ENCODE measurements at places on chromosomes 16 and 17.

- no peak overlapping the region for H3K27ac ChIP-seq
- no peak for ATAC-seq
- H3K4me1 ChIP-seq, result no peaks in the 10 kb centered on the region
- peaks cover 14% of the 10 kb centered on the region for H3K27me3 ChIP-seq
- H3K36me3 ChIP-seq, result no peaks in the 10 kb centered on the region
These were observed 148.0 kb upstream of the FOXF1 start for GRCh38 chr16:86362155-86362849.

DNA sequence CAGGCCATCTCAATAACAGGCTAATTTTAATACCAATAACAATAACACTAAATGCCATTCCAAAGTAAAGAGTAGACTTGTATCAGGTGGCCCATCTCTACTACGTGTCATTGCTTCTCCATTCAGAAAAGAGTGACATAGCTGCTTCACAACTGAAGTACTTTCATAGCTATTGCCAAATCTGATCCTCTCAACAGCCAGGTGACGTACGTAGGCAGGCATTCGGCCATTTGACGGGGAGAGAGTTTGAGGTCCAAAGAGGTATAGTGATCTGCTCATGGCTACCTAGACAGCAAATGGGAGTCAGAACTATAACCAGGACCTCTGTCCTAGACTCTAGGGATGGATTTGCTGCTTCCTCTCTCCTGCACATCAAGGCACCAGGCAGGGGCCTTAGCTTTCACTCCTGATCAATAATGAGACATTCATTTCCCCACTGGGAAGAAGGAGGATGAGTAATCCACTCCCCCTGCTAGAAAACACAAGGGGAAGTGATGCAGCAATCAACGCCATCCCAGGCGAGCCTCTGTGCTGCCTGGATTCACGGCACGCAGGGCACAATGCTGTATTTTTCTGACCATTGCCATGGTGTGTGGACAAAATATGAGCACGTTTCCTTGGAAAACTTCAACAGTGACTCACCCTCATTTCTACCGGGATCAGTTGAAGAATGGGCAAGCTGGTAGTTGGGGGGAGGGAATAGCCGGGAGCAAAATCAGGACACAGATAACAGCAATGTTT, 80.9 kb downstream of the SPACA3 start:
- H3K4me1 ChIP-seq, result no peaks in the 10 kb centered on the region
- no peak overlapping the region for H3K27ac ChIP-seq
- peaks cover 37% of the 10 kb centered on the region for H3K27me3 ChIP-seq
- no peaks in the 10 kb centered on the region for H3K36me3 ChIP-seq

- peaks cover 9% of the 10 kb centered on the region for H3K36me3 ChIP-seq
- peak overlapping the region; percentile 7 for H3K27ac ChIP-seq
- no peaks in the 10 kb centered on the region for H3K27me3 ChIP-seq
- H3K4me1 ChIP-seq, result peaks cover 66% of the 10 kb centered on the region
- H3K4me3 ChIP-seq, result no peak overlapping the region
These were observed 29.4 kb downstream of the CCR7 start for GRCh38 chr17:40535924-40536294.

DNA sequence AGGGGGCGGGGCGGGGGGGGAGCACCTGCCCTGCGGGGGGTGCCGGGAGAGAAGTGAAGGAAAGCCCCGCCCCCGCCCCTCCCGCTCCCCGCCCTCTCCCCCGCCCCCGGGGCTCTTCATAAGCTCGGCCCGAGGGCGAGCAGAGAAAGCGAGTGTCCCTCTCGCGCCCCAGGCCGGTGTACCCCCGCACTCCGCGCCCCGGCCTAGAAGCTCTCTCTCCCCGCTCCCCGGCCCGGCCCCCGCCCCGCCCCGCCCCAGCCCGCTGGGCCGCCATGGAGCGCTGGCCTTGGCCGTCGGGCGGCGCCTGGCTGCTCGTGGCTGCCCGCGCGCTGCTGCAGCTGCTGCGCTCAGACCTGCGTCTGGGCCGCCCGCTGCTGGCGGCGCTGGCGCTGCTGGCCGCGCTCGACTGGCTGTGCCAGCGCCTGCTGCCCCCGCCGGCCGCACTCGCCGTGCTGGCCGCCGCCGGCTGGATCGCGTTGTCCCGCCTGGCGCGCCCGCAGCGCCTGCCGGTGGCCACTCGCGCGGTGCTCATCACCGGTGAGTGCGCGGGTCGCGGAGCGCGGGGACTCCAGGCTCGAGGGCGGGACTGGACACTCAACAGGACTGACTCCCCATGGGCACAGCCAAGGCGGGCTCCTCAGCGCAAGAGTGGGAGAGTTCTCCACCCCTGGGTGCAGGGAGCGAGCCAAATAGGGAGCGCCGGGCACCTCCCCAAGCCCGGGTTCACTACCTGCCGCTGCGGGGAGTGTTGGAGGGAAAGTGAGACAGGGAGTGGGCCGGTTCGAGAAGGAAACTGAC, at the start of gene HSD11B2:
HSD11B2 (plus strand) TSS at position 145 of the 798 bp plus-strand sequence; CDS start at position 273, 128 bp downstream.
- no peak within 1 kb of the TSS for H3K27ac ChIP-seq
- no peaks in the 10 kb centered on the region for H3K36me3 ChIP-seq
- peak within 1 kb of the TSS; percentile 72 for H3K4me3 ChIP-seq
- peak; percentile 72 for ATAC-seq
- no peaks in the 10 kb centered on the region for H3K4me1 ChIP-seq
- H3K27me3 ChIP-seq, result peaks cover 25% of the 10 kb centered on the region

- H3K27me3 ChIP-seq, result no peaks in the 10 kb centered on the region
- H3K27ac ChIP-seq, result peak overlapping the region; percentile 3
- peaks cover 3% of the 10 kb centered on the region for H3K36me3 ChIP-seq
- peak overlapping the region; percentile 26 for H3K4me3 ChIP-seq
- H3K4me1 ChIP-seq, result peaks cover 41% of the 10 kb centered on the region
These were observed 46.3 kb downstream of the PRKCA start for GRCh38 chr17:66348584-66349165.

DNA sequence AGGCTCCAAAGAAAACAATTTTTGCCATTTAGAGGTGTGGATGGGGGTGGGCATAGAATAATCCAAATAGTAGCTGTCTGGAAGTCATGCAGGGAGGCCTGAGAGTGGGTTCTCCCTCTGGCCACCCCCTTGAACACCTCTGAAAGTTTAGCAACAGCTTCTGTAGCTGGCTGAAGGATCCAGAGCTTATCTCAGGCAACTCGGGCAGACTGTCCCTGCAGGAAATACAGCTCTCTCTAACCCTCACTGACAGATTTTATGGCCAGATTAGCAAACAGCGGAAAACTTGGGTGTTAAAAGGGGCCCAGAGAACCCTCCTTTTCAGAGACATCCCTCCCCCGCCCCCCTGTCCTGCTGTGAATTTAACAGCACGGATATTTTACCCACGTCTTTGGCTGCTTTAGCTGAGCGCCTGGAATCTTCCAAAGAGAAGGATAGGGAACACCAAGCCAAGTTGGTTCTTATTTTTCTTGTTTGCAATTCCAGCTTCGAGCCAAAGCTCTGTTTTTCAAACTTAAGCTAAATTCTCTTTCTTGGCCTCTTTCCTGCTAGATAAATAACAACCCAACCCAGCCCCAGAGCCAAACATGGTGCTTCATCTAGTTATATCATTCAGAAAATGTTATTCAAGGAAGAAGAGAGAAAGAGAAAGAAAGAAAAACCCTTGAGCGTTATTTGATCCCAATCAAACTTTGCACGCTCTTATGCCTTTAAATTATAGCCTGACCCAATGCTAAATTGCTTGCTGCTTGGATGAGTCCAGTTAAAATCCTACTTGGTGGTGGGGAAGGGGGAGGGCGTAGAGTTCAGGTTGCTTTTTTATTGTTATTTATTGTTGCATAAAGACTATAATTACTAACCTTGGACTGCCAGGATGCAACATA, 2.3 kb upstream of the HOXB2 start:
- peak overlapping the region; percentile 98 for H3K4me3 ChIP-seq
- H3K27ac ChIP-seq, result peak overlapping the region; percentile 88
- no peak for ATAC-seq
- H3K36me3 ChIP-seq, result peaks cover 14% of the 10 kb centered on the region
- peaks cover 14% of the 10 kb centered on the region for H3K4me1 ChIP-seq

- no peaks in the 10 kb centered on the region for H3K27me3 ChIP-seq
- H3K4me1 ChIP-seq, result no peaks in the 10 kb centered on the region
- no peaks in the 10 kb centered on the region for H3K36me3 ChIP-seq
- H3K27ac ChIP-seq, result no peak overlapping the region
- no peak overlapping the region for H3K4me3 ChIP-seq
- no peak for ATAC-seq
These were observed 436.5 kb downstream of the HAPSTR1 start for GRCh38 chr16:9527976-9528375.

GRCh38 chr17:78458736-78459335, 80.4 kb downstream of the PGS1 start:
- H3K4me3 ChIP-seq, result no peak overlapping the region
- H3K27ac ChIP-seq, result no peak overlapping the region
- no peaks in the 10 kb centered on the region for H3K27me3 ChIP-seq

DNA sequence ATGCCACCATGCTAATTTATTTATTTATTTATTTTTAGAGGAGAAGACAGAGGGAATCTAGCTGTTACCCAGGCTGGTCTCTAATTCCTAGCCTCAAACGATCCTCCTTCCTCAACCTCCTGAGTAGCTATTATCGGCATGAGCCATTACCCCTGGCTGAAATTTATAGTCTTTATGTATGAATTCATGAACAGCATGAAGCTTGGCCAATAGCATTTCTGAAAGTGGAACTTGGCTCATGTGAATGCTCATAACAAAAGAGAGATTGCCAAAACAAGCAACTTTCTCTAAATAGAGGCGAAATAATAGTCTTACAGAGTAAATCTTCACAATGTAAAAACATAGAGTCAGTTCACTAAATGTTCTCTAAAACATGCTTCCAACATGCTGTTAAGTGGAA, 30.1 kb upstream of the SMURF2 start:
- H3K4me3 ChIP-seq, result no peak overlapping the region
- H3K4me1 ChIP-seq, result no peaks in the 10 kb centered on the region
- H3K27ac ChIP-seq, result no peak overlapping the region

- H3K27me3 ChIP-seq, result no peaks in the 10 kb centered on the region
- no peak overlapping the region for H3K27ac ChIP-seq
- H3K4me3 ChIP-seq, result no peak overlapping the region
These were observed 166.3 kb downstream of the SLC39A11 start for GRCh38 chr17:72926171-72926570.

Data from activated T-helper 17 cell treated with anti-CD3 and anti-CD28 coated beads, Interleukin-2, amount 50 U/mL, for 72 hours (primary cell).